Spleen (tissue), 13 donors: ENCODE measurements at places on chromosomes 4 and X.
A peak's percentile ranks its signal among the peaks of the same experiment; 100 is the strongest.

DNA sequence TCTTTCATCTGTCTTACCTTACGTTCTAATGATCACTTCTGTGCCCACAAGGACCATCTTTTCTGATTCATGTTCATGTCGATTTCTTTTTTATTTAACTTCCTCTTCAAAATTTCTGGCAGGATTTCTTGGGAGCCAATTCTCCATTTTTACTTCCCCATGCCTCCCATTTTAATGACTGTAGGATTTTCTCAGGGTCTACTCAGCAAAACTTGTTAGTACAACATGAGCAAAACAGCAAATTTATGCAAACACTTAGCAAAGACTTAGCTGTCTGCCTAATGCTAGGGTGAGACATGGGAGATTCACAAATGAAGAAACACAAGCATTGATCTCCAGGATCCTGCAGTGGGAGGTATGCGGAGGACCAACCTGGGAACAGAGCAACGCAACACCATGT lies 5.5 kb downstream of the CD38 start:
- DNase-seq = no peak

GRCh38 chrX:107000013-107000515 lies at the start of gene MORC4:
TSS of gene MORC4 (minus strand) at chrX:107000212. CDS start at chrX:106999969, 243 bp downstream.
- peak; percentile 89 for DNase-seq

DNA sequence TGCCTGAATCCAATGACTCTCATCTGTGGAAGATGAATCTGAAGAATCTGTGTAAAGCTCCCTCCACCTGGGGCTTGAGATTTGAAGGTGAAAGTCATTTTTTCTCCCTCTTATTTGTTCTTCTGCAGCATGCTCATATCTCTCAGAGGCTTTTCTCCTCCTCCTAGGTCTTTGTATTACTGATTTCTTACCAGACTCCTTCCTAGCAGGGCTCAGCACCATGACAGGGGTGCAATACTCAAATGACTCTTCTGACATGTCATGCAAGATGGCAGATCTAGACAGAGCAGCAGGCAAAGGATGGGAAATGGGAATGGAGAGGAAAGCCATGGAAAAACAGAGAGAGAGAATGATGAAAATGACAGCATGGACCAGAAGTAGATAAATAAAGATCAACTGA lies 118.3 kb downstream of the TMA16 start:
- DNase-seq = no peak

GRCh38 chr4:123345935-123346300 lies 50.7 kb upstream of the SPRY1 start:
- no peak for DNase-seq

DNA sequence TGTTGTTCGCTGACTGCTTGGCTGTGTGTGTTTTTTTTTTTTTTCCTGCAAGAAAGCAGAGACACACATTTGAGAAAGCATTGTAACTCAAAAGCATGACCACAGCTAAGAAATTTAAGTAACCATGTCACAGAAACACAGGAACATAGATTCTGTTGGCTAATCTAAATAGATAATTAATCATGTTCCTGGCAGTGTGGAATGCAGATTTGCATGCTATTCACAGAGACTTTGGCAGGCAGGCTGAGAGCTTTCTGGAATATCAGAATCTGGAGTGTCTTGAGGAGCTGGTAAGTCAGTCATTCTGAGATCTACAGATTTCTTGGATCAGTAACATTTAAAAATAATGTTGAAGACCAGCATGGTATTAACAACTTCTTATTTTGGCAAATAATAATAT lies 33.2 kb upstream of the SMS start:
- DNase-seq = no peak

DNA sequence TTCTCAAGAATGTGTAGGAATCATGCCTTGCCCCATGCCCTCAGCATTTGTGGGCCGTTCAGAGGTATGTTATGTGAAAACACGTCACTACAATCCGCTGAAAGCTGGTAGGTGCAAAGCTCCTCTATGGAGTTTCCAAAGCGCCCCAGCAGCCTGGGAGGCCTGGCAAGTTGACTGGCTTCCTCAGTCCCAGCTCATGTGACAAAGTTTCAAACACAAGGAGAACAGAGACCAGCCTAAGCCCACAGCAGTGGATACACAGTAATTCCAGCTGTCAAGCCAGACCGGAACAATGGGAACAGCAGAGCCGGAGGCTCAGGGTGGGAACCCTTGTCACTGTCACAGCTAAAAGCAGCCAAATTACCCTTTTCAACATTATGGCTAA lies 33.5 kb downstream of the NAT8L start:
- no peak for DNase-seq
